ENCODE measurements at places on chromosomes 5 and 9. TPM values are rescaled to one million over a fixed set of nuclear protein-coding genes. Genes with fewer than 3 reads are reported as not detected.
A peak's percentile ranks its signal among the peaks of the same experiment; 100 is the strongest.

Gene AHRR
- 20.5 TPM for total RNA-seq

- peak overlapping the region; percentile 13 for H3K27ac ChIP-seq
- H3K4me3 ChIP-seq, result no peak overlapping the region
- peak; percentile 70 for DNase-seq
- peaks cover 5% of the 10 kb centered on the region for H3K27me3 ChIP-seq
- H3K4me1 ChIP-seq, result peaks cover 42% of the 10 kb centered on the region
- H3K36me3 ChIP-seq, result no peaks in the 10 kb centered on the region
These were observed 37.7 kb upstream of the STXBP1 start for GRCh38 chr9:127574072-127574993.

- H3K4me1 ChIP-seq, result no peaks in the 10 kb centered on the region
- H3K27me3 ChIP-seq, result peaks cover 13% of the 10 kb centered on the region
- no peak overlapping the region for H3K4me3 ChIP-seq
- H3K36me3 ChIP-seq, result no peaks in the 10 kb centered on the region
- DNase-seq, result no peak
- H3K27ac ChIP-seq, result no peak overlapping the region
These were observed 29.2 kb upstream of the ADRA1B start for GRCh38 chr5:159887050-159887449.

- H3K27me3 ChIP-seq, result no peaks in the 10 kb centered on the region
- no peak overlapping the region for H3K27ac ChIP-seq
- H3K4me1 ChIP-seq, result no peaks in the 10 kb centered on the region
- DNase-seq, result no peak
- no peaks in the 10 kb centered on the region for H3K36me3 ChIP-seq
- H3K4me3 ChIP-seq, result no peak overlapping the region
These were observed 97.9 kb downstream of the PDE8B start for GRCh38 chr5:77308154-77308960.

Gene TUSC1
- total RNA-seq, result 0.79 TPM

DNA sequence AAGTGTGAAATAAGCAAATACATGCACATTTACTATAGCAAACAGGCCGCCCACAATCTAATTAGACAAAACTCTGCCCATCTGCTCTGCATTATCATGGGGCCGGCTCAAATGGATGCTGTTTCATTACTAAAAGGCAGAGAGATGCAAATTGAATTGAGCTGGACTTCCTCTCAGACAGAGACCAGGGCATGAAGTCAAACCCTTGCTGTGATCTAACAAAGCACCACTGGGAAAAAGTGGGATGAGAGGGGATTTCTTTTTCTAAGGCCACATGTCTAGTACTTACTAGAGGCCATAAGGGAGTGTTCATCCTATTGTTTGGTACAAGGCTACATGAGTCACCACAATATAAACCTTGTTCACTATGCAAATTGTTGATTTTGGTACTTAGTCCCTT is 614.7 kb downstream of the ISL1 start:
- H3K27ac ChIP-seq, result no peak overlapping the region
- no peaks in the 10 kb centered on the region for H3K36me3 ChIP-seq
- H3K4me3 ChIP-seq, result no peak overlapping the region
- DNase-seq, result no peak
- no peaks in the 10 kb centered on the region for H3K4me1 ChIP-seq
- H3K27me3 ChIP-seq, result no peaks in the 10 kb centered on the region

GRCh38 chr9:115880221-115880885 is 273.2 kb upstream of the PAPPA start:
- no peak for DNase-seq
- no peak overlapping the region for H3K27ac ChIP-seq
- H3K4me3 ChIP-seq, result no peak overlapping the region
- no peaks in the 10 kb centered on the region for H3K4me1 ChIP-seq

Gene GLRA1
- total RNA-seq, result not detected

Gene PCSK1
- not detected for total RNA-seq

GRCh38 chr5:109479260-109479860 is 69.6 kb upstream of the PJA2 start:
- peaks cover 8% of the 10 kb centered on the region for H3K27me3 ChIP-seq
- no peaks in the 10 kb centered on the region for H3K4me1 ChIP-seq
- no peak for DNase-seq
- H3K4me3 ChIP-seq, result no peak overlapping the region
- no peak overlapping the region for H3K27ac ChIP-seq

- no peaks in the 10 kb centered on the region for H3K36me3 ChIP-seq
- H3K27ac ChIP-seq, result no peak overlapping the region
- H3K27me3 ChIP-seq, result peaks cover 3% of the 10 kb centered on the region
- H3K4me1 ChIP-seq, result no peaks in the 10 kb centered on the region
These were observed 43.1 kb upstream of the ELL2 start for GRCh38 chr5:96004754-96005153.

DNA sequence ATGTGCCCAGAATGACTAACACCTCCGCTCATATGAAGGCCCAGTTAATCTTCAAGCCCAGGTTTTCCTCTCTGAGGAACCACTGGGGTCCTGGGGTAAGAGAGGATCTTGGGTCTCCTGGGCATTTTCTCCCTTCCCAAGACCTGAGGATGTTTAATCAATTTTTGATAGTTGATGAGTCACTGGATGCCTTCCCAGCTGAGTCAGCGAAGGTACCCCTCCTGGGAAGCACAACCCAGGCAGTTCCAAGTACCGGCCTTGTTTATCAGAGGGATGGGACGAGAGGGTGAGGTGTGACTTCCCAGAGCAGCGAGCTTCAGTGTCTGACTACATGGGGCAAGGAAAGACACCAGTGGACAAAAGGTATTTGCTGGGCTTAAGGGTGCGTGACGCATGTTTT is 119.6 kb upstream of the IL12B start:
- no peaks in the 10 kb centered on the region for H3K36me3 ChIP-seq
- H3K4me3 ChIP-seq, result no peak overlapping the region
- H3K27me3 ChIP-seq, result peaks cover 43% of the 10 kb centered on the region
- DNase-seq, result no peak

DNA sequence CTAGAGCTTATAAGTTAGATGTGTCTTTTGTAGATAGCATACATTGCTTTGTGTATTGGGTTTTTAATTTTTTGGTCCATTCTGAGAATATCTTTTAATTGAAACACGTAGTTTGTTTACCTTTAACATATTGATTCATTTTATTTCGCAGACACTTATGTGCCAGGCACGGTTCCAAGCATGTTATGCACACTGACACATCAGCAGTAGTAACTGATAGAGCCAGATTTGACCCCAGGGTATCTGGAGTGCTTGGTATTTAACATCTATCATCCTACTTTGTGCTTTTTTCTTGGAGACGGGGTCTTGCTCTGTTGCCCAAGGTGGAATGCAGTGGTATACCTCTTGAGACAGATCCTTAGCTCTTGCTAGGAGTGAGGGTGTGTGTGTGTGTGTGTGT is 71.9 kb downstream of the USP20 start:
- H3K4me1 ChIP-seq, result peaks cover 43% of the 10 kb centered on the region
- H3K27ac ChIP-seq, result peak overlapping the region; percentile 53
- DNase-seq, result no peak
- H3K36me3 ChIP-seq, result peaks cover 68% of the 10 kb centered on the region
- H3K27me3 ChIP-seq, result no peaks in the 10 kb centered on the region

DNA sequence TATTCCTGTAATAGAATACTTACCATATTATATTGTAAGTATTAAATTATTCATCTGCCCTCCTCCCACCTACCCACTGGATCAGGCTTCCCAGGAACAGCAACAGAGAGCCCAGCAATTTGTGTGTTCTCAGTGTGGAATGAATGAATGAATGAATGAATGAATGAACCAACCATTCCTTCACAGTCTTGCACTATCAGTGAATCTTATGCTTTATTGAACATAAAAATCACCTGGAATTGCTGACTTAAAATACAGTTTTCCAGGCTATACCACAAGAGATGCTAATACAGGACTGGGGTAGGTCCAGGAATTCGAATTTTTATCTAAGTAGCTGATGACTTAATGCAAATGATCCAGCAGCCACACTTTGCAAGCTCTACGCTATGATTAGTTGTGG is 51.6 kb downstream of the DOCK8 start:
- no peak overlapping the region for H3K4me3 ChIP-seq
- no peaks in the 10 kb centered on the region for H3K36me3 ChIP-seq
- no peaks in the 10 kb centered on the region for H3K27me3 ChIP-seq
- no peak overlapping the region for H3K27ac ChIP-seq
- no peak for DNase-seq

DNA sequence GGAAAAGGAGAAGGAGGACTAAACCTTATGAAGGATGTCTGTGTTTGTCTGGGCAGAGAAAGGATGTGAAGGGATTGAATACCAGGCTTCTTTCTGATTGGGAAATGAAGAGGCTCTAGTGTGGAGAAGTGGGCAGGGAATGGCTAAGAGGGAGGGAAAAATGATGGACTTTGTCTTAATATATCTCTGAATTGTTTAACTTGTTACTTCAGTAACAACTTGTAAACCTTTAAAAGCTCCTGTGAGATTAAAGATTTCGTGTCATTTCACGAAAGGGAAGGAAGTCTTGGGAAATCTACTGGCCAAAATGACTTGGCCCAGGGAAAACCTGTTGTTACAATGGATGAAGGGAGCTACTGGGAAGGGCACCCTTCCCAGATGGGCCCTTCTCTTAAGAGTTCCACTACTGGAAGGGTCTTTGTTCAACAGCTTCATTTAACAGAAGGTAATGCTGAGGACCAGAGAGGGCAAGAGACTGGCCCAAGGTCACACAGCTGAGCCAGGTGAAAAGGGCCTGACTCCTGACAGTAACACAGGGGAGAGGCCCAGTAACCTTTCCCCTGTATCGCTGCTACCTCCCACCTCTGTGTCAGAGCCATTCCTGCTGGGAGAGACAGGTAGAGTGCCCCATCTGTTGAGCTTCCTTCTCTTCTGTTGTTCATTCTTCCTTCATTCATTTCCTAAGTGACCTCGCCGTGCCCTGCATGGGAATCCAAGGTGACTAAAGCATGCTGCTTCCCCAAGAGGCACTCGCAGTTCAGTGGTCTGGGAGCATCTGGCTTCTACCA is 5.1 kb upstream of the TCOF1 start:
- no peak overlapping the region for H3K4me3 ChIP-seq
- H3K27me3 ChIP-seq, result no peaks in the 10 kb centered on the region
- no peak overlapping the region for H3K27ac ChIP-seq
- H3K36me3 ChIP-seq, result no peaks in the 10 kb centered on the region
- DNase-seq, result no peak

GRCh38 chr9:121486043-121486442 is 13.6 kb downstream of the GGTA1 start:
- H3K36me3 ChIP-seq, result no peaks in the 10 kb centered on the region
- no peak for DNase-seq
- no peaks in the 10 kb centered on the region for H3K27me3 ChIP-seq
- H3K4me3 ChIP-seq, result no peak overlapping the region
- H3K27ac ChIP-seq, result no peak overlapping the region
- H3K4me1 ChIP-seq, result no peaks in the 10 kb centered on the region

DNA sequence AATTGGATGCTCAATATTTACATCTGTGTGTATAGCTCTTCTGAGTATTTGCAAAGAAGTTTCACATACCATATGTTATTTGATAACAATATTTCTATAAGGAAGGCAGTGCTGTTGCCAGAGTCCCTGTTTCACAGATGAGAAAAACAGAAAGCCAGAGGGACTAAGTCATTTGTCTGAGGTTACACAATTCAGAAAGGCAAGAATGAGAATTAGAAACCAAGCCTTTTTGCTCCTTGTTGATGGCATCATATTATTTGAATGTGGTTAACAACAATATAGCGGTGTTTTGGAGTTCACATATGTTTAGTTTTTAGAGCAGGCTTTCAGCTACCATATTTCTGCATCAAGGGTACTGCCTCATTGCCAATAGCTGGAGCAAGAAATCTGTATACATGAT is 110.9 kb upstream of the PRLR start:
- H3K27me3 ChIP-seq, result peaks cover 9% of the 10 kb centered on the region
- H3K36me3 ChIP-seq, result no peaks in the 10 kb centered on the region
- no peak overlapping the region for H3K4me3 ChIP-seq
- no peak for DNase-seq
- no peak overlapping the region for H3K27ac ChIP-seq

Gene HTR1A
- not detected for total RNA-seq

Gene PTGES2
- 47.7 TPM for total RNA-seq

Gene GFRA3
- 0.09 TPM for total RNA-seq

GRCh38 chr5:67028371-67028770 is 168.2 kb downstream of the CD180 start:
- H3K27me3 ChIP-seq, result no peaks in the 10 kb centered on the region
- no peak overlapping the region for H3K4me3 ChIP-seq
- peaks cover 74% of the 10 kb centered on the region for H3K4me1 ChIP-seq
- peak overlapping the region; percentile 38 for H3K27ac ChIP-seq
- DNase-seq, result peak; percentile 45
- peaks cover 14% of the 10 kb centered on the region for H3K36me3 ChIP-seq

Gene AQP3
- 8.5 TPM for total RNA-seq
